Hematopoietic multipotent progenitor cell treated with erythropoietin and hydrocortisone succinate and interleukin-3 and kit ligand, for 8 days (in vitro differentiated cells): ENCODE measurements at places on chromosomes 13 and 19.

- DNase-seq: no peak
Observed at GRCh38 chr13:113053801-113054604, 51.6 kb upstream of the F7 start.

- no peak for DNase-seq
Observed at GRCh38 chr13:101726681-101727080, 274.2 kb downstream of the ITGBL1 start.

- peak; percentile 49 for DNase-seq
Observed at GRCh38 chr13:107650081-107650701, 565.1 kb downstream of the LIG4 start.

GRCh38 chr13:24038841-24039330 lies 121.6 kb upstream of the SPATA13 start:
- no peak for DNase-seq

DNA sequence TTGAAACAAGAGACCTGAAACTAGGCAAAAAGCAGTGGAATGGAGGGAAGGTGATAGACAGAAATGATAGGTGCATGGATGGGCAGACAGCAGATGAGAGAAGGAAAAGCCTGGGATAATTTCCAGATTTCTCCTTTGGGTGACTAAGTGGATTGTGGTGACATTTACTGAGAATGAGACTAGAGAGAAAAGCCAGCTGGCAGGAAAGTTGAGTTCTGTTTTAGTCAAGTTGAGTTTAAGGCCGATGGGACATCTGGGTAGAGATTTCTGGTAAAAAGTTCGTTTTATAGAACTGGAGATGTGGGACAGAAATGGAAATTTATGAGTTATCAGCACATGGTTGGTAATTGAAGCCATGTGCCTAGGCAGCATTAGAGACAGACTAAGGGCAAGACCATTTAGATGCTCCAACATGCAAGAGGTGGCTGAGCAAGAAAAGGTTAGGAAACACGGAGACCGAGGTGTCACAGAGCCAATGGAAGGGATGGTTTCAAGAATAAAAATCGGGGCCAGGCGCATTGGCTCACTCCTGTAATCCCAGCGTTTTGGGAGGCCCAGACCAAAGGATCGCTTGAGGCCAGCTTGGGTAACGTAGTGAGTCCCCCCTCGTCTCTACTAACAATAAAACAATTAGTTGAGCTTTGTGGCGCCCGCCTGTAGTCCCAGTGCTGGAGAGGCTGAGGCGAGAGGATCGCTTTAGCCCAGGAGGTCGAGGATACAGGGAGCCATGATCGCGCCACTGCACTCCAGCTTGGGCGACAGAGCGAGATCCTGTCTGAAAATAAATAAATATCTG lies 9.6 kb upstream of the DGKH start:
- DNase-seq: no peak

- no peak for DNase-seq
Observed at GRCh38 chr19:47798904-47799266, 5.5 kb downstream of the TPRX1 start.

DNA sequence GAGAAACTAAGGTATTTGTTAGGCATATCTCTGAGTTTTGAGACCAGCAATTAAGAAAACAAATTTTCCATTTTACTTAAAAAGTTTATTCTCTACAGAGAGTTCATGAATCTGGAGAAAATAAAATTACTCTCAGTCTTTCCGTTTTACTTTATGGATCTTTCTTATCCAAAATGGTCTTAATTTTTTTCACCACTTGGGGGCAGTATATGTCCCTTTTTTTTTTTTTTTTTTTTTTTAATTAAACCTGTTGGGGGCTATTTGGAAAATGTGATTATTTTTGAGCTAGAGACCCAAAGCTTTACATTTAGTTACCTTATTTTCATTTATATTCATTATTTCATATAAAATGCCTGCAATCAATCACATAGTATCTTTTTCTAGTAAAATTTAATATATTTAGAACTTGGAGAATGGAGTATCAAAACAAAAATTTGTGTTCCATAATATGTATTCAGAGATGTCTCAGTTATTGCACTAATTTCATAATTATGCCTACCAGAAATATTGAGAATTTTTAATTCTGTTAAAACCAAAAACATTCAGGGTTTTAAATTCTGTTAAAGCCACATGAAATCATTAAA lies 27.1 kb downstream of the PIBF1 start:
- peak; percentile 60 for DNase-seq

- DNase-seq: no peak
Observed at GRCh38 chr19:16013851-16014840, 62.1 kb upstream of the TPM4 start.

DNA sequence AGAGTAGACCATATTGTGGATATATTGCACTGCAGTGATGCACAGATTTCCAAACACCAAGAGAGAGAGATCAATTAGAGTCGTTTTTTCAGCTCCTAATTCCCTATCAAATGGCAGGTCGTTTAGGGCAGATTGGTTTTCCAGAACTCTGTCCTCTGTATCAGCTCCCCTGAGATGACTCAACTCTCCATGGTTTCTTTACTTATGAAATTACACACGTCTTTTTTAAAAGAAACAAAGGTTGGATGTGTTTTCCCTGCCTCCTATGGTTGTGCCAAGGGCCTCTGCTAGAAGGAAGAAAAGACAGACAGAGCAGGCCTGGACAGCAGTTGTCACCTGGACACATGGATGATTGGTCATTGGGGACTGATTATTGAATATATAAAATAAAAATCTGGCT lies 478.1 kb upstream of the NBEA start:
- no peak for DNase-seq

DNA sequence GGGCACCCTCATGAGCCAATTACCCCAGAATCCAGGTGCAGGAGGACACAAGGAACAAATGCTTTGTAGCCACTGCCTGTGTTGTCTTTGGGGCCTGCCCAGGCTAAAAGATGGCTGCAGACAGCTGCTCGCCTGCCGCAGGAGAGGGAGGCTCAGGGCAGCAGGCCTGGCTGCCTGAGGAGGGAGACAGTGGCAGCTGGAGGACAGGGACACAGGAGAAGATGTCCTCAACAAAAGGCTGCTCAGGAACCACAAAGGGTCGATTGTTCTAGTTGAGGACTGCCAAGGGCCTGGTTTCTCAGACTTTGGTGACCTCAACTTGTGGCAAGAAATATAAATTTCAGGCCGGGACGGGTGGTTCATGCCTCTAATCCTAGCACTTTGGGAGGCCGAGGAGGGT lies 7.6 kb downstream of the SIRT2 start:
- no peak for DNase-seq

DNA sequence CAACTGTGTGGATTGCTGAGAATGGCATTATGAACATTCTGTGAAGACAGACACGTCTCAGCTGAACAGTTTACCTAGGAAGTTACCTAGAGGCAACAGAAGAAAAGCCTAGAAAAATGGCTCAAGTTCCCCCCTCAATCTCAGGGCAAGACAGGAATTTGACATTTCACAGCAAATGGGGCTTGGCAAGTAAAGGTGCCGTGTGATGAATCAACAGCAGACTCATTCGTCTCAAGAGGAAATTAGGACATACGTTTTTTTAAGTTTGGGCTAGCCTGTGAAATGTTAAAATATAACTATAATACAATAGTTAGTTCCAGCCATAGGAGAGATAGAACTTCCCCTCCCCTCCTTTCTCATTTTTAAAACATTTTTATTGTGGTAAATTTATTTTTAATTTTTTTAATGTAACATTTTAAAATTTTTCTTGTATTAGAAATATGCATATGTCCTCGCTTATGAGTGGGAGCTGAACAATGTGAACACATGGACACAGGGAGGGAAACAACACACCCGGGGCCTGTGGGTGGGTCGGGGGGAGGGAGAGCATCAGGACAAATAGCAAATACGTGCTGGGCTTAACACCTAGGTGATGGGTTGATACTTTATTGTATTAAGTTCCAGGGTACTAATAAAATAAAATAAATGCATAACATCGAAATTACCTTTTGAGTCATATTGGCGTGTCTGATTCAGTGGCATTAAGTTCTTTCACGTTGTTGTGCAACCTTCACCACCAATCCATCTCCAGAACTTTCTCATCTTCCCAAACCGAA lies 116.0 kb downstream of the COL4A2 start:
- DNase-seq: no peak

- DNase-seq: no peak
Observed at GRCh38 chr13:99287551-99287950, 19.6 kb downstream of the GPR183 start.

- peak; percentile 27 for DNase-seq
Observed at GRCh38 chr13:75687150-75687763, 51.1 kb downstream of the LMO7 start.

DNA sequence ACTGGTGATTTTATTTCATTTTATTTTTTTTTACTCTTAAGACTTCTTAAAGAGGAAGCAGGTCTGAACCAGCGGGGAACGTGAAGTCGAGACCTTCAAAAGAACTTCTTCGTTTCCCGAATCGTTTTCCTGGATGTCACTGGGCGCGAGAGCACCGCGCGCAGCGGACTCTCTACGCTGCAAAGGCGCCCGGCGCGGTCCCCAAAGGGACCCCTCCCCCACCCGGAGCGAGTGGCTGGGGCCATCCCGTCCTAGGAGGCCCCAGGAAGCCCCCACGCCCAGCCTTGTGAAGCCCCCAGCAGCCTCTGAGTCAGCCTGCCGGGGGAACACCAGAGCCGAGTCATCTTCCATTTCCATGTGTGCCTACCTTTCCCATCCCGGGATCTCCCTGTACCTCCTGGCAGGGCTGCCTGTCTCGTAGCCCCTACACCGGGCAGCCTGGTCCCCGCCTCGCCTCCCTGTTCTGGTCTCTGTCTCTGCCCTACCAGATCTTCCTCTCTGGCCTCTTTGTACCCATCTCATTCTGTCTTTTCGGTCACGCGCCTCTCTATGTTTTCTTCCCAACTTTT lies 608 bp downstream of the CD70 start:
- DNase-seq: no peak

GRCh38 chr19:2149980-2150793 lies 1.2 kb downstream of the AP3D1 start:
- DNase-seq: no peak

DNA sequence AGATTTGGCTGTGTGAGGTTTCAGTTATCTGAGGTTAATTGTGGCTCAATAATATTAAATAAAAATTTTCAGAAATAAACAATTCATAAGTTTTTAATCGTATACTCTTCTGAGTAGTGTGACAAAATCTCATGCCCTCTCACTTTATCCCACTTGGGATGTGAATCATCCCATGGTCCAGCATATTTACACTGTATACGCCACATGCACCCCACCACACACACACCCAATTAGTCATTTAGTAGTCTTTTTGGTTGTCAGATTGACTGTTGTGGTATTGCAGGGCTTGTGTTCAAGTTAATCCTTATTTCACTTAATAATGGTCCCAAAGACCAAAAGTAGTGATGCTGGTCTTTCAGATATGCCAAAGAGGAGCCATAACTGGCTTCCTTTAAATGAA lies 66.4 kb upstream of the PCDH9 start:
- no peak for DNase-seq

- peak; percentile 72 for DNase-seq
Observed at GRCh38 chr13:92164822-92165221, 766.4 kb downstream of the GPC5 start.

DNA sequence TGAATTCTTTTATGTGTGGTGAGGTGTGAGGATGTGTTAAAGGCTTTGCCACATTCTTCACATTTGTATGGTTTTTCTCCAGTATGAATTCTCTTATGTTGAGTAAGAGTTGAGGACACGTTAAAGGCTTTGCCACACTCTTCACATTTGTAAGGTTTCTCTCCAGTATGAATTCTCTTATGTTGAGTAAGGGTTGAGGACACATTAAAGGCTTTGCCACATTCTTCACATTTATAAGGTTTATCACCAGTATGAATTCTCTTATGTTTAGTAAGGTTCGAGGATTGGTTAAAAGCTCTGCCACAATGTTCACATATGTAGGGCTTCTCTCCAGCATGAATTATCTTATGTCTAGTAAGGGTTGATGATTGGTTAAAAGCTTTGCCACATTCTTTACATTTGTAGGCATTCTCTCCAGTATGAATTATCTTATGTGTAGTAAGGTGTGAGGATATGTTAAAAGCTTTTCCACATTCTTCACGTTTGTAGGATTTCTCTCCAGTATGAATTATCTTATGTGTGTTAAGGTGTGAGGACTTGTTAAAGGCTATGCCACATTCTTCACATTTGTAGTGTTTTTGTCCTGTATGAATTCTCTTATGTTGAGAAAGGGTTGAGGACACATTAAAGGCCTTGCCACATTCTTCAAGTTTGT lies 27.1 kb downstream of the ZNF724 start:
- no peak for DNase-seq

- peak; percentile 5 for DNase-seq
Observed at GRCh38 chr13:110562036-110562597, 595 bp upstream of the RAB20 start.

DNA sequence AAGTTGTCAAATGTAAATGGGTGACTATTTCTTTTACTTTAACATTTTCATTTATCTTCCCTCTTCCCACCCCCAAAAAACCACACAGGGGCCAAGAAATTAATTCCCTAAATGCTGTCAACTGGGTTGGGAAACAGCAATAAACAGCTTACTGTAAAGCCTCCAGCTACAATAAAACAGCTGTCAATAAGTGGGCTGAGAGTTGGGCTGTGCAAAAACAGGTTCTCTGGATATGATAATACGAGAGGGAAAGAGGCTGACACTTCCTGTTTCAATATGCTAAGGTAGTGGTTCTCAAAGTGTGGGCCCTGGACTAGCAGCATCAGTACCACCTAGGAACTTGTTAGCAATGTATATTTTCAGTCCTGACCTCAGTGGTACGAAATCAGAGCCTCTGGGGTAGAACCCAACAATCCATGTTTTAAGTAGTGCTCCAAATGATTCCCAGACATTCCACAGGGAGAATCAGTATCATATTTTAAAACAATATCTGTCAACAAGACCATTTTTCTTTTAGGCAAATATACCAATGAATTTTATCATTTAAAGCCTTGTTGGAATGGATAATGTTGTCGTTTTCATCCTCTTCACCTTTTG lies 8.4 kb downstream of the PCDH9 start:
- no peak for DNase-seq

DNA sequence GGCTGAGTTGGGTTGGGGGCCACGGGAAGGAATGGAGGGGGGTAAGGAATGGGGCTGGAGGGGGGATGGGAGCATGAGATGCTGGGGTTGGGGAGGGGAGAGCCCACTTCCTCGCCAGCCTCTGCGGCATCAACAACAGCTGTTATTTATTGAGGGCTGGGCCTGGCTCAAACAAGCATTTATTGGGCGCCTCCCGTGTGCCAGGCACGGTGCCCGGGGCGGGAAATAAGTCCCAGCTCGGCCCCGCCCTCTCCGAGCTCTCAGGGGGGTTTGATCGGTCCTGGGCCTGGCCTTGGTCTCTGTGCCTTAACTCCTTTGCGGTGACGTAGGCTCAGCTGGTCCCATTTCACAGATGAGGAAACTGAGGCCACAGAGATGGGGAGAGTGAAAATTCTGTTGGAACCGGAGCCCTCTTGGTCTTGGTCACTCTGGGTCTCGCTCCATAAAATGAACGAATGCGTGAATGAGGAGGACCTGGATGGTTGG lies 919 bp upstream of the ADAMTS10 start:
- peak; percentile 50 for DNase-seq

GRCh38 chr13:109899316-109899715 lies 112.9 kb upstream of the IRS2 start:
- DNase-seq: no peak

GRCh38 chr19:39397360-39398296 lies 6.5 kb downstream of the MED29 start:
- DNase-seq: peak; percentile 87

GRCh38 chr13:48636550-48636949 lies 17.2 kb upstream of the CYSLTR2 start:
- no peak for DNase-seq
